LHCN-M2 (cell line): ENCODE measurements at places on chromosomes 6 and 20. TPM values are rescaled to one million over a fixed set of nuclear protein-coding genes. Genes with fewer than 3 reads are reported as not detected.

TREM2 gene
- total RNA-seq = not detected in 2 replicates

- DNase-seq = peak; percentile 6
Measured at GRCh38 chr6:73747289-73747688, 51.3 kb downstream of the CD109 start.

EXOC2 gene
- 30.7 and 35.2 TPM in 2 replicates for total RNA-seq

GRCh38 chr6:42225029-42225339 is 7.3 kb upstream of the MRPS10 start:
- DNase-seq = no peak

HLA-DQA2 gene
- not detected in 2 replicates for total RNA-seq

DNA sequence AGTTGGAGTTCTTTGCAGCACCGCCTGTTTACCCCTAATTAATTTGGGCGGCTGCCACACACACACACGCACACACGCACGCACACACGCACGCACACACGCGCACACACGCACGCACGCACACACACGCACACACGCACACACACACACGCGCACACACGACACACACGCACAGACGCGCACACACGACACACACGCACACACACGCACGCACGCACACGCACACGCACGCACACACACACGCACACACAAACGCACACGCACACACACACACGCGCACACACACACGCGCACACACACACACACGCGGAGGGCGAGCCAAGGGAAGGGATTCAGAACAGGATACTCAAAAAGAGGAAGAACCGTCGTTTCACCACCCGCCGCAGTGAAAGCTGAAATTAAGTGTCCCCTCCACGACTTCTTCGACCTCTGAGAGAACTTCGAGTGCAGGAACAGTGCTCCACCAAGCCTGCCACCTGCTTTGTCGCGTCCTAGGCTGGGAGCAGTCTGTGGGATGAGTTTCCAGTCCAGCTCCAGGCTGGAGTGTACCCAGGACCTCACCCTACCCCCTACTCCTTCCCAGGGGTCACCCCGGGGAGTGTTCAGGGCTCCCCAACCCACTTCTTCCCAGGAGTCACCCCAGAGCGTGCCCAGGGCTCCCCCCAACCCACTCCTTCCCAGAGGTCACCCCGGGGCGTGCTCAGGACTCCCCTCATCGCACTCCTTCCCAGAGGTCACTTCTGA is 1.1 kb downstream of the RNASET2 start:
- DNase-seq = peak; percentile 15

BFSP1 gene
- total RNA-seq = 4.7 and 6.6 TPM in 2 replicates

DNA sequence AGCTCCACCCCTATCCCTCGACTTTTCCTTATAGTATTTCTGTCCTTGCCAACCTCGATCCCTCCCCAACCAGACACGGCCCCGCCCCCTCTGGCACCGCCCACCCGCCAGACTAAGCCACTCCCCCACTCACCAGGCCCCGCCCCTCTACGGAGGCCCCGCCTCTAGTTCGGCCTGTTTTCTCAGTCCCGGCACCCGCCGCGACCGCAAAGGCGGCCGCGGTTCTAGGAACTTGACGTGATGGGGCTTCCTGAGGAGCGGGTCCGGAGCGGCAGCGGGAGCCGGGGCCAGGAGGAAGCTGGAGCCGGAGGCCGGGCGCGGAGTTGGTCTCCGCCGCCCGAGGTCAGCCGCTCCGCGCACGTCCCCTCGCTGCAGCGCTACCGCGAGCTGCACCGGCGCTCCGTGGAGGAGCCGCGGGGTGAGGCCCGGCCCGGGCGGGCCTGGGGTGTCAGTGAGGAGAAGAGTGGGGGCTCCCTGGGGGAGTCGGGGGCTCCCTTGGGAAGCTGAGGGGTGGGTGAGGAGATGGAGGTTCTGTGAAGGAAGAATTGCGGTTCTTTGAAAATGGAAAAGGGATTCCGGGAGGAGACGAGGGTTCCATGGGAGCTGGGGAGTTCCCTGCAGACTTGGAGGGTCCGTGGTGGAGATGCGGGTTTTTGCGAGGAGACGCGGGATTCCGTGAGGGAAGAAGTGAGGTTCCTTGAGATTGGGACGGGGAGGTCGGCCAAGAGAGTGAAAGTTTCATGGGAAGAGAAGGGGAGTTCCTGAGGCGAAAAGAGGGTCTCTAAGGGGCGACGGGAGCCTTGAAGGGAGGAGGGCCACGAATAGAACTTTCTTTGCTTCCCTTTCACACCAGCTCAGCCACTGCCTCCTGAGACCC is at the start of gene ACSS2:
Gene ACSS2, plus strand, starts transcription at position 207 of the 877 bp plus-strand sequence. Its CDS starts 34 bp downstream, at position 241.
- DNase-seq = peak; percentile 94

RIPPLY2 gene
- not detected in 2 replicates for total RNA-seq

SEMG1 gene
- not detected in 2 replicates for total RNA-seq

- no peak for DNase-seq
Measured at GRCh38 chr6:74734901-74735300, 471.0 kb downstream of the COL12A1 start.

DNA sequence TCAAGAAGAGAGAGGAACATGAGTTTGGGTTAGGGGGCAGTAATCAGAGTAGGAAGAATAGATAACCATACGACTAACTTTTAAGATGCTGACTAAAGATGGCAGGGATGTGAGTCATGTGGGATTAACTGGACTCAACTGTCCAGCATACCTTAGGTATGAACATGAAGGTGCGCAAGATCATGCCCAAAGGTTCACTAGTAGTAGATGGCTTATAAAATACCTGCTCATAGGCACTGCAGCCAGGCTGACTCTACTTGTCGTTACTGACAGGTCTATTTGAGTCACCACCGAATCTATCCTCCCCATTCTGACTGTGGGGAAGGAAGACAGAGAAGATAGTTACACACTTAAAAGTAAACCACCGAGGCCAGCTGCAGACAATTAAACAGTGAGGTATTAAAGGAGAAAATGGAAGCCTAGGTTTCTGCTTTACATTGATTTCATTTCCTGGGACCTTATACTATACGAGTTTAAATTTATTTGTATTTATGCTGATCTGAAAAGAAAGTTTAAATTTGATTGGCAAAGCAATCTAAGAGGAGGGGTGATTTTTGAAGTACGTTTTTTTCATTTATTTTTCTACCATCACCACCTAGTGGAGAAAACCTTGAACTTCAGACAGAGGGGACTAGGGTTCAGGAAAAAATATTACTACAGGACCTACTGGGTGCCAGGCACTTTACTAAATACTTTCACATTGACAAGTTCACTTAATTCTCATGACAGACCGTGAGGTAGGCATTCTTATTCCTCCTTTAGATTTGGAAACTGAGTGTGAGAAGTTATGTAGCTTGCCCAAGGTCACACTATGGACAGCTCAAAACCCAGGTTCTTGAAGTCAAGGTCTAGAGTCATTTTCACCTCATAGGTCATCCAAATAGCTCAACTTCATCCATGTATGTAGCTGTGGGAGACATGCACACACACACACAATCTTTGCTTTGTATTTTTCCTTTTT is 4.0 kb upstream of the WRNIP1 start:
- DNase-seq = no peak

- DNase-seq = no peak
Measured at GRCh38 chr6:150749091-150749670, 116.3 kb upstream of the MTHFD1L start.

- no peak for DNase-seq
Measured at GRCh38 chr6:87968435-87969278, 79.0 kb upstream of the SPACA1 start.

MATN4 gene
- total RNA-seq = 0.23 TPM in 1 of 2 replicates, not detected in the other

DNA sequence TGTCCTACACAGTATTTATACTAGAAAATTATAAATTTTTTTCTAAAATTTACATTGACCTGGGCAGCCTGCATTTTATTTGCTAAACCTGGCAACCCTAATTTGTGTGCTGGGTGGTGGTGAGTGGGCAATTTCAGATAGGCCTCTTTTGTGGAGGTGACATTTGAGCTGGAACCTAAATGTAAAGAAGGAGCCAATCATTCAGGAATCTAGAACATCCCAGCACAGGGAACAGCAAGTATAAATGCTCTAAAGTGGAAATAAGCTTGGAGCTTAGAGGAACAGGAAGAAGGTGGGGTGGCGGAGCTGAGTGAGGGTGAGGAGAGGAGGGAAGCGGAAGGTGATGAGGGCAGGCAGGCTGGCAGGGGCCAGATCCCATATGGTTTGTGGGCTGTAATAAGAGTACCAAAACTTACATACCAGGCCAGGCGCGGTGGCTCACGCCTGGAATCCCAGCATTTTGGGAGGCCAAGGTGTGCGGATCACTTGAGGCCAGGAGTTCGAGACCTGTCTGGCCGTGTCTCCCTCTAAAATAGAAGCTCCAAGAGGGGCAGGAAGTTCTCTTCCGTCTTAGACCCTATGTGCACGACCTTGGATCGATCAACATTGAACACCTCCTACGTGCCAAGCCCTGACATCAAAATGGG is 549 bp upstream of the CSE1L start:
- no peak for DNase-seq

DNA sequence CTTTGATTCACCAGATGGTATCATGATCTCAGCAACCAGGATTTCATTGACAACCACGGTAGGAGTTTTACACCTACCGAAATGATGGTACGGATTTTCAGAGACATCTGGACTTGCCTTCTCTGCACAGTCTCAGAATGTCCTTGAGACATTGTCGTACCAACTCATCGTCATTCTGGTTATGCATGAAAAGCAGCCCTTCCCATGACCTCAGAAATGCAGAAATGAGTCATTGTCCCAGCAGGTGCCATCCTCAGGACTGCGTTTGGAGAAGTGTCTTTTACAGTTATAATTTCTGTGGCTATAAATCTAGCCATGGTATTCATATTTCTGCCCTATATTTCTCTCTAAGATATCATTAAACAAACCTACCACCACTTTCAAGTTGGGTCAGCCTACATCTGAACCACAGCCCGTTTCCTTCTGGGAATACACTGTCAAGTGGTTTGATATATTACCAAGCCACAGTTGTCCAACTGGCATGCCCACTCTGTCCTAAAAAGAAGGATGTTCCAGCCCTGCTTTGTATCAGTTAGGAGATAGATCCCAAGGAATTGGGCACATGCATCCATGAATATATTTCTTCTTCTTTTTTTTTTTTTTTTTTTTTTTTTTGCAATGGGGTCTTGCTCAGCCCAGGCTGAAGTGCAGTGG is 7.5 kb upstream of the BFSP1 start:
- peak; percentile 74 for DNase-seq

- DNase-seq = no peak
Measured at GRCh38 chr20:32780749-32781655, 18.8 kb downstream of the DNMT3B start.

MKKS gene
- 10.6 and 12.6 TPM in 2 replicates for total RNA-seq

PLEKHG1 gene
- total RNA-seq = 0.06 TPM in 1 of 2 replicates, not detected in the other

DNA sequence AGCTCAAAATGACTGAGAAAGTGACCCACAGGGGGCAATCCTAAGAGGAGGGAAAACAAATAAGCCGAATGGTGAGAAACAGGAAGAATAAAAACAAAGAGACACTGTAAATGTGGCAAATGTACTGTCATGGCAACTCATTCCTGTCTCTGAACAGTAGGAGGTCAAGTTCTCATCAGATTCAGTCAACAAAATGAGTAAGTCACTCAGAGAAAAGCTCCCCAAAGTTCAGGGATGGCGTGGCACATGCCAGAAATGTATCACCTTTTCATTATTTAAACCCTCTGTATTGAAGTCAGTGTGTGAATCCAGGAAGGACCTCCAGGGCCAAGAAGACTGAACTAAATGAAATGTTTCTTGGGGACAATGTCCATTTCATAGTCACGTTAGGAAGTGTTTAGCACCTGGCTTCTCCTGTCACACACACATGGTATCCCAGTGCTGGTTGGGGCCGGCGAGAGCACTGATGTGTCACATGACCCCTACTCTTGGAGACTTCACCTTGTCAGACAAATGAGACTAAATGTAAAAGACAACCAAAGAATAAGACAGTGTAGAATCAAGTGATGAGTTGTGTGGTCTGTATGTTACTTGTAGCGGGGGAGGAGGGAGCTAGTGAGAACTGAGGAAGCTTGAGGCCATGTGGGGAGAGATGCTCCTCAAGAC is 20.7 kb downstream of the CNR1 start:
- DNase-seq = no peak

GRCh38 chr6:128595544-128595943 is 75.1 kb upstream of the PTPRK start:
- DNase-seq = no peak

DNA sequence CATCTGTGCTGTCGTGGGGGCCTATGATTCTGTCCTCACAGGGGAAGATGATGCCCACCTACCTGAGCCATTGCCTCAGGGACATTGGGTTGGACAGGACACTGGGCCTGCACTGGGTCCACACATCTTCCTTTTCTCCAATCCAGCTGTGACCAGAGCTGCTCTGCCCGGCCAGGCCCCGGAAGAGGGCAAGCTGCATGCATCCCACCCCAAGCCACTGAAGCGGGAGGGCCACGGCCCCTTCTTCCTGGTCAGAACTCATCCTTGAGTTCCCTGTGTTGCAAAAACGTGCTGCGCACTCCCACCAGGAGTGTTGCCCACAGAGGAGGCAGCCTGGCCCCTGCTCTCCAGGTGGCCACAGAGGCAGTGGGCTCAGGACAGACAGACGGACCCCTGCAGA is 38.2 kb downstream of the SPDEF start:
- no peak for DNase-seq

PHACTR2 gene
- total RNA-seq = 32.3 and 35.0 TPM in 2 replicates

DNA sequence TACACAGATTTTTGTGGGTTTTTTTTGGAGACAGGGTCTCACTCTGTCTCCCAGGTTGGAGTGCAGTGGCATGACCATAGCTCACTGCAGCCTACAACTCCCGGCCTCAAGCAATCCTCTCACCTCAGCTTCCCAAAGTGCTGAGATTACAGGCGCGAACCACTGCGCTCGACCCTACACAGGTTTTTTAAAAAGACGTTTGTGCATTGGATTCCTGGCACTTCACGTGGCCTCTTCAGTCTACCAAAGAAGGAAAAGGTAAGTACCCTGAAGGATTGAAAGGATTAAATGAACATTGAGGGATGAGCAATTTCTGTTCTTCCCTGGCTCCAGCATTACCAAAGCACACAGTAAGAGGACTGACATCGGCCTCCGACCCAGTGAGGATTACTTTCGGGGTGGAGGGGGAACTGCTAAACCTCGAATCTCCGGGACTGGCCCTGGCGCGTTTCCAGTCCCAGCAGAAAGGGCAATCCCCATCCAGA is 556 bp upstream of the YWHAB start:
- DNase-seq = no peak

NKAPL gene
- total RNA-seq = not detected in 2 replicates

DNA sequence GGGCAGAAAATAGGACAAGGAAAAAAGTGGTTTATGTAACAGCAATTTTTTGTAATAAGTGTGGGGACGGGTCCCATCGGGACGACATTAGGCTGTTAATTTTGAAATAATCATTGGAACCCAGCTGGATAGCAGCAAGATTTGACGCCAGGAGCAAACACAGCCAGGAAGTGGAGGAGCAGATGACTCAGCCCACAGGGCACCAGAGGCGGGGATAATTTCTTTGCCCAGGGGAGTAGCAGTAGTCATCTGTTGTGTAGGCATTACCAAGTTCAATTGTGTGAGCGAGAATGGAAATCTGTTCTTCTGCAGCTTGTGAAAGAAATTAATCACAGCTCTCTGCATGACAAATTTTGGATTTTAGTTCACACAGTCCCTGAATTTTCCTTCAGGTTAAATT is 22.6 kb upstream of the RIN2 start:
- peak; percentile 92 for DNase-seq
